ENCODE measurements at places on chromosomes 5 and 9.
A peak's percentile ranks its signal among the peaks of the same experiment; 100 is the strongest.

- DNase-seq = no peak
Measured at GRCh38 chr5:35861718-35862117, 5.0 kb downstream of the IL7R start.

DNA sequence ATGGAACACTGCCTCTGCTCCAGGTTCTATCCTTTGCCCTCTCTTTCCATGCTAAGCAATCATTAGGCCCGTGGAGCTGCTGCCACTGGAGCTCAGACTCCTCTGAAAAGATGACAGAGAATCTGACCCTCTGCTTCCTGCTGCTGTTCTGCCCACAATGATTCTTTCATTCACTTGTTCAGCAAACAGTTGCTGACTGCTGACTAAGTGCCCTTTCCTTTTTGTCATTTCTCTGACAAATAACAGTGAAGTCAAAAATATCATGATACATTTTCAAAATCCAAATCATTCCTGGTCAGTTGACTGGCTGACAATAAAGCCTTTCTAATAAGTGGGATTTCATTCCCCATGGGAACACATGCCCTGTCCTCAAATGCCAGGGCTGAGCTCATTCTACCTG, 110.1 kb downstream of the SIL1 start:
- no peak for DNase-seq

DNA sequence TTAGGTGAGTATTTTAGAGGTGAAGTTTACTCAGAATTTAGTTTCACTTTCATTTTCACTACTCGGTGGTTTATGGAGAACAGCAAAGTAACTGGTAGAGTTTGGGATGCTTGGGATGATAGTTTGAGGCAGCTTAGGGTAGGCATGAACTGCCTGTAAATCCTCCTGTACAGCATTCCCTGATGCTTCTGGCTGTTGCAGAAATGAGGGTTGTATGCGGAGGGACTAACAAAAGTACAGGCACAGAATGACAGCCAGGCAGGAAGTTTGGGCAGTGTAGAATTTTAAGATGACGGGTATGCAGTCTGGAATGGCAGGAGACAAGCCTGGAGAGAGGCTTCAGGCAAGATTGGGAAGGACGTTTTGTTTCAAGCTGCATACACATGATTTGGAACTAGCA, 48.0 kb upstream of the FAM120AOS start:
- no peak for DNase-seq

GRCh38 chr9:115944166-115944948, 209.2 kb upstream of the PAPPA start:
- DNase-seq = peak; percentile 64

DNA sequence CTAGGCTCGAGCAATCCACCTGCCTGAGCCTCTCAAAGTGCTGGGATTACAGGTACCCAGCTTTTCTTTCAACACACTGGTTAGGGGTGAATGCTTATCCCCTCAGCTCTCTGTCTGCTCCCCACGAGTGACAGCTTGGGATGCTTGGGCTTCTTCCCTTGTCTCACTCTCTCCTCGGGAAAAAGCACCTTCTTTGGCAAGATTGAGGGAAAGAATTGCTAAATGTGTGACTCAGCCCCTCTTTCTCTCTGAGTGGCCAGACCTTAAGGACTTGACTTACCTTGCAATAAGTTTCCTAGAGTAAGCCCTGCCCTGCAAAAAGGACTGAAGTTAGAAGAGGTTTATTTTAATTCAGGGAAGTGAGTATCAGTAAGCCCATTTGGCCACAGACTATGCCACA, 68.1 kb upstream of the ERBIN start:
- DNase-seq = no peak

Measured in tongue (tissue), 3 donors.